ENCODE measurements at places on chromosomes 5 and 9.
A peak's percentile ranks its signal among the peaks of the same experiment; 100 is the strongest.

DNA sequence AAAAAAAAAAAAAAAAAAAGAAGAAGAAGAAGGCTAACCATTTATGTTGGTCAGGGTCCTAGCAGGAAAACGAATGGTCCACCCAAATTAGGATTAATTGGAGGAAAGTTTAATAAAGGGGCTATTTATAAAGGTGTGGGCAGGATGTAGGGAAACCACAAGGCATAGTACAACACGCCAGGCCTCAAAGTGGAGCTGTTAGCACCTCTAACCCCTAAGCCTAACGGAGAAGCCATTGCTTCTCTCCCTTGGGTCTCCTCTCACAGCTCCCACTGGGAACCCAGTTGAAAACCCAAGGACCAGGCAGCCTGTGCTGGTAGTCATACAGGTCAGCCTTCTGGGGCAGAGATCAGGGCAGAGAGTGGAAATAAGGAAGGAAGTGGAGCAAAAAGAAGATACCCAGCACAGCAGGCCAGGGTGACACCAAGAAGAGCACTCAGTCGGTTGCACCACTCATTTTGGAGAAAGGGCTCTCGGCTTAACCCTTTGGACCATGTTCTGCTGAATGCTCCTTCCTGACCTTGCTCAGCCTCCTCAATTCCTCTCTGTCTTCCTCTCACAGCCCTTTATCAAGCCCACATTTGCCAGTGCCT, 8.8 kb upstream of the GLIPR2 start:
- no peak for DNase-seq

DNA sequence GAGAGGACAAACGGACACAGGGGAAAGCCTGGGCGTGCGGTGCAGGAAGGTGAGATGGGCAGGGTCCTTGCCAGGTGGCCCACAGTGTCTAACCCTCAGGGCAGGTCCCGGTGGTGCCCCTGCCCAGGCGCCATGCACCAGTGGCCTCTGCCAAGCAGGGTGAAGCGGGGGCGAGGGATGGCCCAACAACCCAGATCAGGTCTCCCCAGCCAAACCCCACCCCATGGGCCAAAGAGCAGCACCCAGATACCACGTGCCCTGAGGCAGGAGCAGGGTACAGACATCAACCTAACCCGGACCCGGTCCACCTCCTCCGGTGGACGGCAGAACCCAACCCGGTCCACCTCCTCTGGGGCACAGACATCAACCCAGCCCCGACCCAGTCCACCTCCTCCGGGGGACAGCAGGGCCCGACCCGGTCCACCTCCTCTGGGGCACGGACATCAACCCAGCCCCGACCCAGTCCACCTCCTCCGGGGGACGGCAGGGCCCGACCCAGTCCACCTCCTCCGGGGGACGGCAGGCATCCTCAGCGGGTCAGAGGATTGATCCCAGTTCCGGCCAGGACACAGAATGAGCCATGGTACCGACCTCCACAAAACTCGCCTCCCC, 12.8 kb downstream of the SLC12A7 start:
- no peak for DNase-seq

DNA sequence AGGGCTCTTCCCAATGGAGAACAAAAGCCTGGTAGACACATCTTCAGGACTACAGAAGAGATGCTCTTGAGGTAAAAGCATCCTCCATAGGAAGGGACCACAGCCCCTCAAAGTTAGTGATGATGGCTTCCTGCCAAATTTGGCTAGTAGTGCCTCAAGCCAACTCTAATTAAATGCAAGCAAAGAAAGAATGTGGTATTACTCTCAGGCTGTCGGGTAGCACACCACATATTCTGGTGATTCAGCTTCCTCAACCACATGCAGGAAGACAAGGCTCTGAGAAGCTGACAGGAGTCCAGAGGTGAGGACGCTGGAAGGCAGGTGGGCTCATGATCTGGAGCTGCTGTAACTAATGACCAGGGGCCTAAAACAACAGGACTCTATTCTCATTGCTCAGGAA, 37.2 kb upstream of the S1PR3 start:
- no peak for DNase-seq

- DNase-seq, result no peak
These were observed 89.5 kb downstream of the ARSB start for GRCh38 chr5:78895616-78896015.

DNA sequence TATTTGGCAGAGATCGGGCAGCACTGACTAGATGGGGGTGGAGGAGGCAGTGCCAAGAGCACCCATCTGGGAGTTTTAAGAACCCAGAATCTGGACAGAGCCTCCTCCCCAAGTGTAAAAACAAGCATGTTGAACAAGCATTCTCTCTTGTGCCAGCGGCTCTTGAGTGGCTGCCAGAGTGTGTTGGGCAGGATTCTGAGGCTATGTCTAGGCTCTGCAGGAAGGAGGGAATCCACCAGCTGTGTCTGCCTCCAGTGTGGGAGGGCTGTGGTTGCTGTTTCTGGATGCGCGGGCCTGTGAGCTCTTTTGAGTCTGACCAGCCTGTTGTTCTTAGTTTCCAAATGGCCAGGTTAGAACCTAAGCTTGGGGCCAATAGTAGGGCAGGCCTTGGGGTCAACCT, 39.8 kb downstream of the HMCN2 start:
- DNase-seq, result no peak

GRCh38 chr5:125461641-125462072, 715.2 kb upstream of the ZNF608 start:
- no peak for DNase-seq

DNA sequence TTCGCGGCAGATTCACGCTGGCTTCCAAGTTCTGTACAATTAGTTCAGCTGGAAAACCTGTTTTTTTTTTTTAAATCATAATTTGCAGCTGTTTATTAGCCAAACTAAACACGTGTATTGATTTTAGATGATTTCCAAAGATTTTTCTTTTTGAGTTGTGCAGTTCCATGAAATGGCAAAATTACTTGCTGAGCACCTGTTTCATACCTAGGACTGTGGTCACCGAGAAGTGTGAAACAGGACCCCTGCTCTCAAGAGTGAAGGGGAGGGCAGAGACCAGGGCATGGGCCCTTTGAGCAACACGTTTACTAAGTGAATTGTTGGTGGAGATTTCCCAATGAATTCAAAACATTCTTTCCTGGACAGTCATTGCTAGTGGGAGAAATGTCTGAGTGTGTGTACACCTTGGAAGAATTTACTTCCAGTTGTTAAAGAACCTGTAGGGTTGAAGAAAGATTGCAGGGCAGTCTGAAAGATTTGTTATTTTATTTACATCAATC, 688 bp downstream of the SNX24 start:
- peak; percentile 60 for DNase-seq

DNA sequence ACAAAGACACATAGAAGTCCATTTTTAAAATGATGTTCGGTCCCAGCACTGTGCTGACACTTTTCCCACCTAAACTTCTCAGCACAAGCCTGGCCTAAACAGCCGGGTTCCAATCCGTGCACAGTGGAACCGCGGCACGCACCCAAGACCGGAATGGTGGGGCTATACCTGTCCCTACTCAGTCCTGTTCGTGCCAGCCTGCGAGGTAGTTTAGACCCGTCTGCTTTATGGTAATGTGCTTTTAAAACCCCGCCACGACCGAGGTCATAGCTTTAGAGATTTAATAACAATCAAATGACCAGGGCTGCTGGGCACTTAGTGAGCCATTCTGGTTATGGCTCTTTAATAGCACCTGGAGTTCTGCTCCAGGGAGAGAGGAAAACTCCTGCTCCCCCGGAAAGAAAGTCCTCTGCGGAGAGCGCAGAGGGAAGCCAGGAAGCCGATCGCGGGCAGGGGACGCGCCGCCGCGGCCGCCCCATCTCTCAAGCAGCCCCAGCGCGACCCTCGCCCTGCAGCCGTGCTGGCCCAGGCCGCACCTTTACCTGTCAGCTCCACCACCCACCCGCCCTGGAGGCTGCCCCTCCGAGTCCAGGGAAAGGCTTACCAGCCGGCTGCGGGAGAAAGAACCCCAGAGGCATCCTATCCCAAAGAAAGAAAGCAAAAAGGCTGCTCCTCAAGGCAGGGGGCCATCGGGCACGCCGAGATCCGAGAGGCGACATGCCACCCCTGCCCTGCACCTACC, 511 bp downstream of the ARL15 start:
- DNase-seq, result peak; percentile 35

DNA sequence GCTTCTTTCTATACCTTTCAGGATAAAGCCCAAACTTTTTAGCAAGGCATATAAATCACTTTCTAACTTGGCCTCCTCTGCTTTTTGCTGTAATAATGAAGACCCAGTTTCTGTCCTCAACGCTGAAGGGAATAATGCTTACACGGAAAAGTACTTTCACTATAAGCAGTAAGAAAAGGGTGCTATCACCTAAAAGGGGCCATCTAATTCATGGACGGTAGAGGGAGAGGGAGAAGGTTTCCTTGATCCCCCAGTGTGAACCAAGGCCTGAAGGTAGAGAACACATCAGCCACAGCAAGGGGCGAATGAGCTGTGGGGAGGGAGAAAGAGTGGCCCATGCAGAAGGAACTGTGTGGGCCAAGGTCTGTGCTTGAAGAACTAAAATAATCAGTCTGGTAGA, 417.7 kb upstream of the CLINT1 start:
- DNase-seq, result no peak

DNA sequence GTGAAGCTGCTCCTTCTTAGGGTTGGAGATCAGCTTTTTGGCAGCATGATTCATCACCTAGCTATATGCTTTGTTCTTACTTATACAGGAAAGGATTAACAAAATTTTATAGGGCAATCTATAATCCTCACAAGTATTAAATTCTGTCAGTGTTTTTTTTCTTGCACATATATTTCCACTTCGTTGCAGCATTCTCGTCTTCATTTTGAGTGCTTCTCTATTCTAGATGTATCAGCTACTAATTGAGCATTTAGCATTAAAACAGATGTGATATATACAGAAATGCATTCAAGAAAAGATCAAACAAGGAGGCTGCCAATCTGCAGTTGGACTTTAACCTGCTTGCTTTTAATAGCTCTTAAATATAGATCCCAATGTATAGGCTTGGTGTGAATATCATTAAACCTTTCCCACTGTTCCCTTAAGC, 3.6 kb upstream of the CTXN3 start:
- no peak for DNase-seq

DNA sequence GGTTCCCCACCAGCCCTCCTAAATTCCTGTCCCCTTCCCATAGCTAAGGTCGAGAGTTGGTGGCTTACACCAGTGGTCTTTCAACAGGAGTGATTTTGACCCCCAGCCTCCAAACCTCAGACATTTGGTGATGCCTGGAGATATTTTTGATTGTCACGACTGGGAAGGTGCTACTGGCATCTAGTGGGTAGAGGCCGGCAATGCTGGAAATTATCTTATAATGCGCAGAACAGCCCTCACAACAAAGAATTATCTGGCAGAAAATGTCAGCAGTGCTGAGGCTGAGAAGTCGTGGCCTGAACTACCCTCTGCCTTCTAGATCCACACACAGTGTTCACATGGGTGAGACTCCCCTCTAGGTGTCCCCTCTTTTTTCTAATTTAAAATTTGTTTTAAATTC, 69.6 kb downstream of the IL31RA start:
- DNase-seq, result peak; percentile 53

GRCh38 chr5:174724484-174725260, at the start of gene MSX2:
Gene MSX2, plus strand, starts transcription at chr5:174724582. Its CDS starts 78 bp downstream, at chr5:174724660.
- peak; percentile 84 for DNase-seq

DNA sequence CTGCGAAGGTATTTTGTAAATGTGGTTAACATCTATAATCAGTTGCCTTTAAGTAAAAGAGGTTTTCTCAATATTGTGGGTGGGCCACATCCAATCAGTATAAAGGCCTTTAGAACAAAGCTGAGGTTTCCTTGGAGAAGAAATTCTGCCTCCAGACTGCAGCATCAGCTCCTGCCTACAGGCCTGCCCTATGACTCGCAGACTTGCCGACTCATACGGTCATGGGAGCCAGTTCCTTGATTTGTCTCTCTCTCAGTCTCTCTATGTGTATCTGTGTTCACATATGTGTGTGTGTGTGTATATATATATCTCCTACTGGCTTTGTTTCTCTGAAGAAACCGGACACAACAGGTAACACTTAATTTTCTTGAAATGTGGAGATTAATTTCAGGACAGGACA, 45.3 kb downstream of the SLC36A1 start:
- DNase-seq, result no peak

DNA sequence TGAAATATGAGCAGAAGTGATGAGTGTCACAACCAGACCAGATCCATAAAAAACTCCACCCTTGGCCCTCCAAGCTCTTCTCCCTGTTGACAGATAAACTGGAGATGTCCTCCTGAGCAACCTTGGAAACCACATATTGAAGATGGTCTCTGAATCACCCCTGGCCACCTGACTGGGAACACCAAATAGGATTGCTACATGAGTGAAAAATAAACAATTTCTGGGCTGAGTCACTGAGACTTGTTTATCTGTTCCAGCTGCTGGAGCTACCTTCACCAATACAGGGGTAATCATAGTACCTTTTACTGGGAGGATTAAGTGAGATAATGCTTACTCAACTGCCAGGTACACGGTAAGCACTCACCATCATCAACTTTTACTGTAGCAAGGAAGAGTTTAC, 53.3 kb downstream of the PCA3 start:
- peak; percentile 60 for DNase-seq

DNA sequence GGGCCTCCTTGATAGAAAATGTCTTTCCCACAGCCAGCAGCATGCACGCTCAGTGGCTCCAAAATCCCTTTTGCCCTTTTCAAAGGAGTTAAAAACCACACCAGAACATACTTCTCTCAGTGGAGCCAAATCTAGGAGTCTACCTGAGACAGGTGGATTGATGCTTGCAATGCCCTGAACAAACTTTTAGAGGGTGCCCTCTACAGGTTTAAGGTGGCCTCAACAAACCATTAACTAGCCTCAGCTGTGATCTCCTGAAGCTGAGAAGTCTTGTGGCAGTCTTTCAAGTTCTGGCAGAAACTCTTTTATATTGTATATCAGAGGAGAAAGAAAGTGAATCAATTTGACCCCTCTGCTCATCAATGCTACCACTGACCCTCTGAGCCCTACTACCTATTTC, 125.4 kb downstream of the MED27 start:
- peak; percentile 14 for DNase-seq

- no peak for DNase-seq
These were observed 96.5 kb upstream of the ERCC6L2 start for GRCh38 chr9:95778957-95779356.

- no peak for DNase-seq
These were observed 23.6 kb upstream of the CSF1R start for GRCh38 chr5:150109921-150110320.

DNA sequence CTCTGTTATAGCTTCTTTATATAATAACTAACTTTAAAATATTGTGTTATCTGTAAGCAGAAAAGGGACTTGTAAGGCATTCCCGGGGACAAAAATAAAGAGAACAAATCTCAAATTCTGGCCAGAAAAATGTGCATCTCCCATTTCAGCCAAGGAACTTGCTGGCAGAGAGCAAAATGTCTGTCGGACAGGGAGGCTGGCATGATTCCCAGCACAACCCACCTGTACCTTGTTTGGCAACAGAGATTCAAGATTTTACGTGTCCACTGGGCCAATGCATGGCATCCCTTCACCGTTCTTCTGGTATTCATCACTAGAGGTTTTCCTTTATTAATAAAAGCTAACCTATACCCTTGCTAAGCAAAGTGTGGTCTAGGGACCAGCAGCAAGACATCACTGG, 566.6 kb downstream of the PSAT1 start:
- no peak for DNase-seq

GRCh38 chr5:32933692-32934091, 222.6 kb downstream of the NPR3 start:
- DNase-seq, result no peak
